ENCODE measurements at places on chromosomes 6 and 20.

DNA sequence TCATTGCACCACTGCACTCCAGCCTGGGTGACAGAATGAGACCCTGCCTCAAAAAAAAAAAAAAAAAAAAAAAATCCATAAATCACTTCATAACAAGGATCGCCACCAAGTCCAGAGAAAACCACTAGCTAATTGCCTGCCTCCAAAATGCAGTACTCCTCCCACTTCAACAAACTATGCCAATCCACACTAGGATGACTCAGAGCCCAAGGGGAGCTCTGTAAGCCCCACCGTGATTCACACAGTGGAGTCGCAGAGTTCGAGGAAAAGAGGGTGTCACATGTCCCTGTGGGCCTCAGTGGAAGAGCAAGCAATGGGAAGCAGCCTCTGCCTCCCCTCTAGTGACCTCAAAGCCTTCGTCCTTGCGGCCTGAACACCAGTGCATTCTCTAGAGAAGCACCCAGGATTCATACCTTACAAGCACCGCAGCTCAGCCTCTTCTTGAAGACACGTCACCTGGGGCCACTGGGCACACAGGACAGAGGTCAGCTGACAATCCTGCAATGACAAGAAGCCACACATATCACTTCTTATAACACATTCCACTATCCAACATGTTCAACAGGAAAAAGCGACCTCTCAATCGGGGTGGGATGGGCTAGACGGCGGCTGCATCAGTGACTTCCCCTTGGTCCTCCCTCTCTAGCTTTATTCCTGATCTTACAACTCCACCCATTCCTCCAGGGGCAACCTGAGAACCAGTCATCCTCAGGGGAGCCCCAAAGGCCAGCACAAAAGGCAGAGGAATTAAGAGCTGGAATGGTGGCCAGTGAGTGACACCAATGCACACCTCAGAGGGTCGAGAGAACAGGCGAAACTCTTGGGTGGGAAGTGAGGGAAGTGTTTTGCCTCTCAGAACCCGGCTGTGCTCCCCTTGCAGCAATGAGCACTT is 8.9 kb downstream of the SNHG17 start:
- DNase-seq = no peak

DNA sequence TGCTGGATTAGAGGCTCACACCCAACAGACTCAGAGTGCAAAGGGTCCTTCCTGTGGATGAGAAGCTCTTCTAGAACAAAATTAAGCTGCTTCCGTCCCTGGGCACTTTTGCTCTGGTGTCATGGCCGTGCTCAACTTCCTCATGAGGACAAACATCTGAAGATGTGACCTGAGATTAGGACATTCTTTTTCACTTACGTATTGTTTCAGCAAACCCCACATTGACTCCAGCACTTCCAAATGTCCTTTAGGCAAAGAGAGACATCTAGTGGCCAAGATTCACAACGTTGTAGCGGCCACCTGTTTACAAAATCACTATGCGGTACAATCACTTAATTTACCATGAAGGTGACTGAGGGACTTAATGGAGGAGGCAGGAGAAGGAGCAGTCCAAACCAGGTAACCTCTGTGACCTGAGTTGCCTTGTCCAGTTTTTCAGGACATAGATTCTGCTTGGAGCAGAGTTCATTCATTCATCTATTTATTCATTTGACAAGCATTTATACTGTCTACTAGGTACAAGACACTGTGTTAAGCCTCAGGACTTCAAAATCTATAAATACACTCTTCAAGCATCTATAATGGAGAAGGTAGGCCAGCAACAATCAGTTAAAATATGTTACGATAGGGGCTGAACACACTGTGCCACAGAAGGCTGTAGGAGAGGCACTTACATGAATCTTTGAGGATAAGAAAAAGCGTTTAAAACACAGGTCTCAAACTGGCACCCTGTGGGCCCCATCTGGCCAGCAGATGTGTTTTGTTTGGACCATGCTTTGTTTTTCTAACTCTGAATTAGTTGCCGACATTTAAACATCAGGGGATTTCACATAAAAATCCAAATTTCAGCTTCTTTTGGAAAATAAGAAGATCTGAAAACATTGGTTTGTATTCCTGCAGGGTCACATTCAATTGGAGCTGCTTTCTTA is 5.6 kb upstream of the ADGRF1 start:
- no peak for DNase-seq

- DNase-seq = no peak
Observed at GRCh38 chr6:18545726-18546125, 158.6 kb downstream of the RNF144B start.

GRCh38 chr6:28696167-28696566 is 170.5 kb downstream of the GPX5 start:
- DNase-seq = no peak

GRCh38 chr6:48183811-48184605 is 73.0 kb upstream of the PTCHD4 start:
- no peak for DNase-seq
